ENCODE measurements at places on chromosomes 2 and 18.

GRCh38 chr2:54353216-54353615, 97.2 kb upstream of the TSPYL6 start:
- DNase-seq, result no peak

DNA sequence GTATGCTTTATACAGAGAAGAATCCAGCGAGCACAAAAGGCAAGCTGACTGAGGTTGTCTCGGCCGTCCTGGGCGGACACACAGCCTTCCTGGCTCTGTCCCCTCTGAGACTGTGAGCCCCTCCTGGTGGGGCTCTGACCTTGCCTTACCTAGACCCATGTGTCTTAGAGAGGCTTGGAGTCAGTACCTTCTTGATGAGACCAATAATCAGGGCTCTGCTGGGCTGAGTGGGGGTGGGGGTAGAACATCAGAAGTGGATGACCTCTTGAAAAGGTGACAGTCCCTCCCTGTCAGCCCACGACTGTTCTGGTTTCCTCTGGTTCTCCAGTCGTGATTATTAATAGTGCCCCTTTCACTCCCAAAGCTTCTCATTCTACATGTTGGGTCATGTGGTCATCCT, 31.2 kb downstream of the TWIST2 start:
- DNase-seq, result no peak

DNA sequence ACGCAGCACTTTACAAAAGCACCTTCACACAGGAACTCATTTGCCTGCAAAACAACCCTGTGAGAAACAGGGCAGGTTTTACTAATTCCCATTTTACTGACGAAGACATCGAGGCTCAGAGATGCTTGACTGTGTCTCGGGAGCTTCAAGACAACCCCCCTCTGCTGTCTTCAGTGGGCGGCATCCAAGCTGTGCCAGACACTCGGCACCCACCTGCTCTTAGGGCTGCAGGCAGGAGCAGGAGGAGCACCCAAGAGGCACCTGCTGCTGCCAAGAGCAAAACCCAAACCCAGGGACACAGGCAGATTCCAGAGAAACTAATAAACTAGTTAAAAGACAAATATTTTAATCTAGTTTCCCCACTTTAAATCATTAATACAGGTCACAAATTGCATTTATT, 67.9 kb downstream of the PPP4R1 start:
- DNase-seq, result no peak

DNA sequence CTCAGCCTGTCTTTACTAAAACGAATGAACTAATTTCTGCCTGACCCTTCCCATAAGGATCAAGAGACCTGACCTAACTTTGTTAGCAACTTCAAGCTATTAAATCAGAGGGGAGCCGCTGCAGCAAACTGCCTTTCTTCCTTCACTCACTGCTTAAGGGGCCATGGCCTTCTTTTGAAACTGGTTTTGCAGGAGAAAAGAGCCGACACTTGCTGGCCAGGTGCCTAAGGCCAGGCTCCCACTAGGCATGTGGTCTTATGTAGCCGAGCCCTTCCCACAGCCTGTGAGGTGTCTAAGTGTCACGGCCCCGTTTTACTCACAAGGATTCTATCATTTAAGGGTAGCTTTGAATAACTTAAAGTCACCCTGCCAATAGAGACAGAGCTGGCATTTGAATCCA, 130.8 kb downstream of the ZNF236 start:
- no peak for DNase-seq

GRCh38 chr2:101942851-101943250, 48.9 kb upstream of the IL1R2 start:
- DNase-seq, result no peak

All from fibroblast of skin of right quadriceps (primary cell).